Effector CD4-positive, alpha-beta T cell (primary cell): ENCODE measurements at places on chromosomes 7 and 10.

DNA sequence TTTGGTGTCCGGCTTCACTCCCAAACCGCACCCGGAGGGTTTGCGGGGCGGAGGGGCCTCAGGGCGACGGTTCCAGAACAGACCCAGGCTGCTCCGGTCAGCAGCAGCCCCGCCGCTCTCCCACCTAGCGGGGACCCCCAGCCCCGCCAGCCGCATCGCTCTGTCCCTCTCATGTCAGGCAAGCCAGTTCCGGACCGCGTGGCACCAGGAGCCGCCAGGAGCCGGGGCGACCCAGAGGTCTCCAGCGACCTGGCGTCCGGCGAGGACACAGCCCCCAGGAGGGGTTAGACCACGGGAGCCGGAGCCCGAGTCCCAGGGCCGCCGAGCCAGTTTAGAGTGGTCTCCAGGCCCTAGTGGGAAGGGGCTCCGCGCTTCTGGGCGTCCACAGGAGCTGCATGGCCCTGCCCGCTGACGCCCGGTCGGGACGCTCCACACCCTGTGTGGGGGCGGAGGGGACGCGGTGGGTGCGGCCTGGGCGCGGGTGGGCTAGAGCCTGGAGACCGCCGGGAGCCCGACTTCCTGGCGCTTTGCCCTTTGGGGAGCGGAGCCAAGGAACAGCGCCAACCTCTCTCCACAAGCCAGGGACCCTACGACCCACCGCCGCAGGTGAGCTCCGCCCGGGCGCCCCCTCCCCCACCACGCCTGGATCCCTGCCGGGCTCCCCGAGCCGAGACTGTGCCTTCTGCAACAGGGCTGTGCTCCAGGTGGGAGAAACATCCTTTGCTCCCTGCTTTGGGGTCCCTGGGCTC, 43.4 kb downstream of the ZNF117 start:
- no peak for DNase-seq

GRCh38 chr7:121570365-121570764, 174.3 kb upstream of the FAM3C start:
- DNase-seq = no peak

GRCh38 chr7:47451851-47452205, 130.1 kb downstream of the TNS3 start:
- no peak for DNase-seq

- no peak for DNase-seq
These were observed 443 bp downstream of the CRHR2 start for GRCh38 chr7:30681815-30682211.

GRCh38 chr7:98836811-98837629, 32.8 kb downstream of the TMEM130 start:
- DNase-seq = no peak

DNA sequence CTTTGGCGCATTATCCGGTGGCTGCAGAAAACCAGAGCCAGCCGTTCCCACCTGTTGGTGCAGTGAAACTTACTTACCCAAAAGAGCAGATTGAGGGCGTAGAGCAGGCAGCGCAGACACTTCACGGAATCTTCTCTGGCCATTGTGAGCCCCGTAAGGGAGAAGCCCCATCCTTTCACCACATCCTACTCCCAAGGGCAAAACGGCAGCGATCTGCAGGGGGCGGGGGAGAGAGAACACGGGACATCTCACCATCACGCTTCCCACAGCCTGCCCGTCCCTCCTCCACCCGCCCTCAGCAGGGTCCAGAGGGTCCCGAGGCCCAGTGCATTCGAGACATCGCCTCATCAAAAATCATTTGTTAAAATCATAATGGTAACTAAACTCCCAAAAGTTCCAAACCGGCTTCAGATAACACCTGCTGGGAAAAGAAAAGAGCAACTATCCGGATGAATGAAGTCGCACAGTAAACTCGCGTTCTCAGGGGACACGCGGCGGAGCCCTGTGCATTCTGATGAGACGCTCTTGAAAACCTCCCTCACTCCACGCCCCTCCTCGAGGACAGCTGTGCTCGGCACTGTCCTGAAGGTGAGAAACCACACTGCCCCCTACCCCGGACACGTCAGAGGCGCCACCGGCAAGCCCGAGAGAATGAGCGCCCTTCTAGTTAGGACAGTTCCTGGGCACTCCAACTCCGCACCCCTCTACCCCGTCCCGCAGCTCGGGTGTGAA, 1.2 kb downstream of the TSPAN12 start:
- no peak for DNase-seq

DNA sequence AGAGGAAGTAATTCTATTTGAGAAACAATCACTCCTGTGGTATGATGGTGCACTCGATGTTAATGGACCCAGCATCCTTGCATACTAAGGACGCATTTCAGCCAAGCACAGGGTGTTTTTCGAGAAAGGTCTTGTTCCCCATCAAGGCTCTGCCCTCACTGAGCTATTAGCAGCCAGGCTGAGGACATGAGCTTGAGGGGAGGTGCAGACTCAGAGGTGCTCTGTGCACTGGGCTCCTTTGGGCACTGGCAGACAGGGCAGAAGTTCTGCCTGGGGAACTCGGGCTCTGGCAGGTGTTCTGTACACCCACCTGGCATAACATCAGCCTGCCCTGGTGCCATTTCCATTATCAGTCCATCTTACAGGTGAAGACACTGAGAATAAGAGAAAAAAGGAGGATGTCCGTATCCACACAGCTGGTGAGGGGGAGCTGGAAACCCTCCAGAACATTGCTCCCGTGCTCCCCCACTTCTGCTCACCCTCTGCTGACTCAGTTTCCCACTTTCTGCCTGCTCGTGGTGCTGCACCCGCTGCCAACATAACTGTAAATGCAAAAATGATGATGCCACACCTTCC, 92.7 kb upstream of the RET start:
- DNase-seq = no peak
